ENCODE measurements at places on chromosomes 7 and 10.

DNA sequence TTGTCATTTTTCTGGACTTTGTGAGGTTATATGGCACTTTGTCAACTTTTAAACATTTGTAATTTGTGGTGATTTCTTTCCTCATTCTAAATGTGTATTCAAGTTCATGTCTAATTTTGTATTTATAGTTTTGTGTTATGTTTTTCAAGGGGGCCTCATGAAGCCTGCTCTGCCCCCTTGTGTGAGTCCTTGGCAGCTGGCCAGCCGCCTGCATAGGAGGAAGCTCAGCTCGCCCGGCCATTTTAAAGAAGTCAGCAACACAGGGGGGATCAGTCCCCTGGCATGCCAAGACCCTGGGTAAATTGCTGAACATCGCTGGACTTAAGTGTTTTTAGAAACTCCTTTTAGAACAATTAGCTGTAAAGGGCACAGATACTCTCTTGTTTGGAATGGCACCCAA, 123.0 kb downstream of the ANLN start:
- DNase-seq: no peak
- H3K4me3 ChIP-seq: no peak overlapping the region
- no peaks in the 10 kb centered on the region for H3K36me3 ChIP-seq

DNA sequence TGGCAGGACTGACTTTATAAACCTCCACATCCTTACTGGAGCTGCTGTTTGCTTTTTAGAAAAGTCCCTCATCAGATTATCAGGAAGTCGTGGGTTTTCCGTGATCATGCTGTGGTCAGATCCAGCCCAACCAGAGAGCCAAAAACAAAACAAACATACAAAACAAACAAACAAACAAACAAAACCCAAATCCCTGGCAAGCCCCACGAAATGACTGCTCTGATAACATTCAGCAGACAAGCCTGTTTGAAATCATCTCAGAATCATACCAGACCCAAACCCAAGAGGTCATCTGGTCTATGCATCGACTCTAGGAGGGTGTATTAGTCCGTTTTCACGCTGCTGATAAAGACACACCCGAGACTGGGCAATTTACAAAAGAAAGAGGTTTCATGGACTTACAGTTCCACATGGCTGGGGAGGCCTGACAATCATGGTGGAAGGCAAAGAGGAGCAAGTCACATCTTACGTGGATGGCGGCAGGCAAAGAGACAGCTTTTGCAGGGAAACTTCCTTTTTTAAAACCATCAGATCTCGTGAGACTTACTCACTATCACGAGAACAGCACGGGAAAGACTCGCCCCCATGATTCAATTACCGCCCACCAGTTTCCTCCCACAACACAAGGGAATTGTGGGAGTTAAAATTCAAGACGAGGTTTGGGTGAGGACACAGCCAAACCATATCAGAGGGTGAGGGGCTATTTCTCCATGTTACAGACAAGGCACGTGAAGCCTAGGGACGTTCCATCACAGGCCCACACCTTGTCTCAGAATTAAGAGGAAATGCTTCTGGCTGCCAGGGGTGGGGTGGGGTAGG, 85.7 kb downstream of the PARP12 start:
- no peak for DNase-seq
- H3K36me3 ChIP-seq: no peaks in the 10 kb centered on the region
- H3K27ac ChIP-seq: no peak overlapping the region
- H3K27me3 ChIP-seq: no peaks in the 10 kb centered on the region
- no peak overlapping the region for H3K4me3 ChIP-seq
- no peaks in the 10 kb centered on the region for H3K4me1 ChIP-seq

DNA sequence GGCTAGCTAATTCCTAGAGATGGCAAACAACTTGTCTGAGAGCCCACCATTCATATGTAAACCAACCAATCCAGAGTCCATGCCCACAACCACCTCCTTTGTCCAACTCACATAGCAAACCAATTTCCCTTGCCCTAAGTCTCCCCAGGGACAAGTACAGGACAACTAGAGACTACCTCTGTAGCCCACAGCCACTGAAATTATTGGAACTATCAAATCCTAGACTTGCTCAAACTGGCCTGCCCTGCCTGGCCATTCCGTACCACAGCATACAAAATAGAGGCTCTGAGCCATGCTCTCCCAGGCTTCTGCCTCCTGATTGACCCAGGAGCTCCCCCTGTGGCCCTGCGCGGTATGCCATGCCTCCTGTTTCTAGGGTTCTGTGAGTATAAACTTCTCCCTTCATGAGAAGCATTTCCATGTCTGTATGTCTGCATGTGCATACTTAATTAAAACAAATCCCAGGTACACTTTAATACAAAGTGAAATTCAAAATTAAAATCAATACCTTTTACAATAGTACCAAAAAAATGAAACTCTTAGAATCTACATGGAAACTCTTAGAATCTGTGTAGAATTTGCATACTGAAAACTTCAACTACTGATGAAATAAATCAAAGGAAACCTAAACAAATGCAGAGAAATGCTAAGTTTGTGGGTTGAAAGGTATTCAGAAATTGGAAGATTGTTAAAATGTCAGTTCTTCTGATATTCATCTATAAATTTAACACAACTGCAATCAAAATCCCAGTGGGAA, 4.0 kb upstream of the HECW1 start:
- H3K27me3 ChIP-seq: peaks cover 10% of the 10 kb centered on the region
- DNase-seq: no peak
- H3K4me1 ChIP-seq: peaks cover 15% of the 10 kb centered on the region
- no peaks in the 10 kb centered on the region for H3K36me3 ChIP-seq
- H3K27ac ChIP-seq: no peak overlapping the region

GRCh38 chr10:100636848-100637553, 101.3 kb downstream of the HIF1AN start:
- no peaks in the 10 kb centered on the region for H3K4me1 ChIP-seq
- no peaks in the 10 kb centered on the region for H3K36me3 ChIP-seq
- no peak overlapping the region for H3K27ac ChIP-seq
- no peak overlapping the region for H3K4me3 ChIP-seq

DNA sequence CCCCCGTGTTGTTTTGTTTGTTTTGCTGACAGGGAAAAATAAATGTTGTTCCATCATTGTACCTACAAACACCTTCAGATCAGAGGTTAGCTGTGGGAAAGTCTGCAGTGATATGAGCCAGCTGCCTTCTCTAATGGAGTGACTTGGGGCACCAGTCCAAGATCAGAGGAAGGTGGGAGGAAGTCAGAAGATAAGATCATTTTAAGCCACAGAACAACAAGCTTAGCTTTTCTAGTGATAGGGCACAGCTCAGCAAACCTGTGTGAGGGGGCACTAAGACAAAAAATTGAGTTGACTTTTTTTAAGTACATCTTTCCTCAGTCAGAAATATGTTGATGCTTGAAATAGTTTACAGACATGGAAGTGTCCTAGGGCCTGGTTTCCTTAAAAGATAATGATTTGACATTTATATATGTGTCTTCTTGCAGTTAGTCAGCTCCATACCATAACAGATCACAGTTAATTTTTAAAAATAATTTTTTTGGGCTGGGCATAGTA, 240.3 kb upstream of the KAT6B start:
- DNase-seq: no peak
- H3K27ac ChIP-seq: no peak overlapping the region
- H3K4me1 ChIP-seq: peaks cover 59% of the 10 kb centered on the region
- no peak overlapping the region for H3K4me3 ChIP-seq
- no peaks in the 10 kb centered on the region for H3K36me3 ChIP-seq

DNA sequence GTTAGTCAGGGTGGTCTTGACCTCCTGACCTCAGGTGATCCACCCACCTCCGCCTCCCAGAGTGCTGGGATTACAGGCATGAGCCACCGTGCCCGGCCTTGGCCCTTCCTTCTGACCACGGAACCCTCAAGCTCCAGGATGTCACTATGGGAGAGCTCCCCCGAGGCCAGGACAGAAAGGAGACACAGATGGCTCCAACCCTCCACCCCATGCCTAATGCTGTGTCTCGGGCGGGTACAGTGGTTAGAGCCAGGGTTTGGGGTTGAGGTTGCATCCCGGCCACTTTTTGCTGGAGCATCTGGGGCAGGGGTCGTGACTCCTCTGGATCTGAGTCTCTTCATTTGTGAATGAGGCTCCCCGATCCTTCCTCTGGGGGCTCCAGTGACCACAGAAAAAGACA, 8.1 kb downstream of the MYL10 start:
- H3K27me3 ChIP-seq: no peaks in the 10 kb centered on the region
- H3K36me3 ChIP-seq: no peaks in the 10 kb centered on the region
- H3K4me1 ChIP-seq: peaks cover 14% of the 10 kb centered on the region

DNA sequence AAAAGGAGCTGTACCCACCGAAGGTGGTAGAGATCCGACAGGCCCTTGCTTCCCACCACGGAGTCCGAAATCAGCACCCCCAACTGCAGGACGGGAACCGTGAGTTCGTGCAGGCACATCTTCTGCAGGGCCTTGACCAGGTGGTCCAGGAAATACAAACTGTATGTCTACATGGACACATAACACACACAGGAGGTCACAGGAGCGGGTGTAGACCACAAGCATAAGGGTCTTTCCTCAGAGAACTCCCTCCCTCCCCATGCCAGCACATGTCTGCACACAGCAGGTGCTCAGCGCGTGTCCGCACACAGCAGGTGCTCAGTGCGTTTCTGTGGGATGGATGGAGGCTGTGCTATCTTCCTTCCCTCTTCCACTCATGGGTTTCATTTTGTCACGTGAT, 69.7 kb downstream of the CFAP46 start:
- H3K27me3 ChIP-seq: no peaks in the 10 kb centered on the region
- DNase-seq: no peak
- H3K27ac ChIP-seq: no peak overlapping the region
- no peaks in the 10 kb centered on the region for H3K36me3 ChIP-seq
- no peaks in the 10 kb centered on the region for H3K4me1 ChIP-seq

DNA sequence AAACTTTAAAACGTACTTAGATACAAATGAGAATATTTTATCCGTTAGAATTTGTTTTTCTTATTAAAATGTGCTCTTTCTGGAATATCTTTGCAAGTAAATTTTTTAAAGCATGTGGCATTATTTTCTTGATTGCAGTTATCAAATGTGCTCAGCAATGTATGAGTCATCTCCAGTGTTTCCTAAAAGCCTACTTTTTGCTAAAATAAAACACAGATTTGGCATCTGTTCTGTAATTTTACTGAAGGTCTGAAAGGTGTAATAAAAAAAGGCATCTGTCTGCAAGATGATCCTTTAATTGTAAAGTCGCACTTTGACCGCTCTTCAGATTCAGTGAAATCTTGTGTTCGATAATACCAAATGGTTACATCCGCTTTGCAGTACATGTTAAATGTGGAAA, 3.4 kb downstream of the GNAT3 start:
- H3K36me3 ChIP-seq: no peaks in the 10 kb centered on the region
- no peaks in the 10 kb centered on the region for H3K27me3 ChIP-seq
- no peak for DNase-seq
- no peak overlapping the region for H3K4me3 ChIP-seq
- no peak overlapping the region for H3K27ac ChIP-seq
- H3K4me1 ChIP-seq: no peaks in the 10 kb centered on the region

DNA sequence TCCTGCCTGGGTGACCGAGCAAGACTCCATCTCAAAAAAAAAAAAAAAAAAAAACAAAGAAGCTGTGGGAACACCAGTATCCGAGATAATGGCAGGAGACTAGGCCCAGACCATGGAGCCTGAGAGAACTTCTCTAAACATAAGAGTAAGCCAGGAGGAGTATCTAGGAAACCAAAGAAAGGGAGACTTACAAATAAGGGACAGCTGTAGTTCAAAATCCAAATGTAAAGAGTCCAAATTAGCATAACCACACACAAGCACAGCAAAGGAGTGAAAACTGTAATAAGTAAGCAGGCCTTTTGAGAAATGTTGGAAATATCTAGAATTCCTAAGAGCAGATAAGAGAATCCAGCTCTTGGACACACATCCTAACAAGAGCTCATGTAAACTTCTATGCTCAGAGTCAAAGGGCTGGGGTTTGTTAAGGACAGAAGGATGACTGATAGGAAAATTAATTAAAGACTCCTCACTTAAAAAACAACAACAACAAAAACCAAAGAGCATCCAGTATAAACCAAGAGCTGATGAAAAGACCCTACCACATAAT, 15.8 kb downstream of the ZNF25 start:
- no peaks in the 10 kb centered on the region for H3K27me3 ChIP-seq
- no peaks in the 10 kb centered on the region for H3K4me1 ChIP-seq

DNA sequence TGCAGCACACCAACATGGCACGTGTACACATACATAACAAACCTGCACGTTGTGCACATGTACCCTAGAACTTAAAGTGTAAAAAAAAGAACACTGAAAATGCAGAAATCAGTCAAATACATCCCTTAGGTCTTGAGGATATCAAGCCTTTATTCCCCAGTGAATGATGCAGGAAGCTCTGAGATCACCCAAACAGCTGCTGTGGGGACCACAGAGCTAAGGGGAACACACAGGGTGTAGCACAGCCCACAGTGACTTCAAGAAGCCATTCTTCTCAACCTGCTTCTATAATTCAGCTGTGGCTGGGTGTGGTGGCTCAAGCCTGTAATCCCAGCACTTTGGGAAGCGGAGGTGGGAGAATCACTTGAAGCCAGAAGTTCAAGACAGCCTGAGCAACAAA, 314.9 kb downstream of the CALN1 start:
- H3K27ac ChIP-seq: no peak overlapping the region
- no peak overlapping the region for H3K4me3 ChIP-seq
- no peak for DNase-seq

- H3K4me1 ChIP-seq: no peaks in the 10 kb centered on the region
- H3K27me3 ChIP-seq: no peaks in the 10 kb centered on the region
- no peak for DNase-seq
- H3K36me3 ChIP-seq: no peaks in the 10 kb centered on the region
- H3K27ac ChIP-seq: no peak overlapping the region
- H3K4me3 ChIP-seq: no peak overlapping the region
Measured at GRCh38 chr7:35722054-35722849, 27.3 kb upstream of the HERPUD2 start.

DNA sequence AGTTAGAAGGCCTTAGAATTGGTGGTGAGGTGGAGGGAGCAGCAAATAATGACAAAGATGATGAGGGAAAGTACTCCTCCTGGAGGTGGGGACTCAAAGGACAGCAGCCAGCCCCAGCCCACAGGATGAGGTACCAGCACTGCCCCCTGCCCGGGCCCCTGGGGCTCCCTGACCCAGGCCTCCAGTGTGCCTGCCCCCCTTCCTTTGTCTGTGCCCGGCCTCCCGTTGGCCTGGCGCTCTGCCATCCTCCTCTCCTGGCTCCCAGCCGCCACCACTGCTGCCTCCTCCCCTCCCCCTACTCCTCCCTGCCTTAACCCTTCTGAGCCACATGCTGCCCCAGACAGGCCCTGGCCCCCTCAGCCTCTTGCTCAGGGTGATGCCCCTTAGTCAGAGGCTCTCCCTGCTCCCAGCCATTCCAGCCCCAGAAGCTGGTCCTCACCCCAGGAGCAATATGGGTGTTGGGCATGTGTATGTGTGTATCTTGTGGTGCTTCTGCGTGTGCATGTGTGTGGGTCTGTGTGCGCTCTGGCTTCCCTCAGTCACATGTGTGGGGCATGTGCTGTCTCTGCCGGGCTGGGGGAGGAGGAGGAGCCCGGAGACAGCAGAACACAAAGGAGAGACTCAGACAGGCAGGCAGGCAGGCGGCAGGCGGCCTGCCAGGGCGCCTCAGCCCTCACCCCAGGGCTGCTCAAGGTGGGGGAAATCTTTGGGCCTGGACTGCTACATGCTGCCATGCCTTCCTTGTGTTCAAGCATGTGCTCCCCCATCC, 2.6 kb downstream of the LDB1 start:
- peaks cover 81% of the 10 kb centered on the region for H3K4me1 ChIP-seq
- H3K27me3 ChIP-seq: no peaks in the 10 kb centered on the region
- peak; percentile 93 for DNase-seq
- H3K27ac ChIP-seq: peak overlapping the region; percentile 99

- no peaks in the 10 kb centered on the region for H3K36me3 ChIP-seq
- H3K4me3 ChIP-seq: no peak overlapping the region
- DNase-seq: no peak
- H3K27ac ChIP-seq: no peak overlapping the region
- peaks cover 8% of the 10 kb centered on the region for H3K4me1 ChIP-seq
Measured at GRCh38 chr7:734808-735207, 7.7 kb upstream of the PRKAR1B start.
